ENCODE measurements at places on chromosomes 4 and X.

DNA sequence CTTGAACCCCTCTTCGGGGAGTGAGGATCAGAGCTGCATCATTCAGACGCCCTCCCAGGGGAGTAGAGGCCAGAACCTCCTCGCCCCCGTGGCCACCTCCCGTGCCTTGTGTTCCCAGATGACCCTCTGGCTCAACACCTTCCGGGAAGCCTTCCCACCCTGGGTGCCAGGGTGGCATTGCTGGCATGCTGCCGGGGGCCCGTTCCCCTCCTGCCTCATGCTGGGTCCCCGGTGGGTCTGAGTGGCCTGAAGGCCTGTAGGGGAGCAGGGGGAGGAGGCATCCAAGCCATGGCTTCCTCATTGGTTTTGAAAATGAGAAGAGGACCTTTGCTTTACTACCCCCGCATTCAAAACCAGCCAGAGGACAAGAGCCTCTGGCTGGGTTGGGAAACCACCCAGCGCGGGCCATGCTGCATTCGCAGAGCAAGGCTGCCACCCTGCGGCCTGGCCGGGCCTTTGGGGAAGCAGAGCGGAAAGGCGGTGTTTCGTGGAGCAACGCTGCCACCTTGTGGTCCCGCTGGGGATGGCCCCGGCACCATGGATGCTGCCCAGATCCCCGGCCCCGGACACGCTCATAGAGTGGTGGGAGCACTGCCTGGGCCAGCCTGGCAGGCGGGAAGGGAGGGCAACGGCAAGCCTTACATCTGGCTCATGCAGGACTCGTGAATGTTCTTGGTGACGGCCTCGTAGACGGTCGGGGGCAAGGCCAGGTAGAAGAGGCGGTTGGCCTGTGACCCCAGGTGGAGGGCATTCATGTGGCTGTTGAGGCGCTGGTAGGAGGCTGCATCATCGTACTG, 11.9 kb downstream of the G6PD start:
- DNase-seq: peak; percentile 47

DNA sequence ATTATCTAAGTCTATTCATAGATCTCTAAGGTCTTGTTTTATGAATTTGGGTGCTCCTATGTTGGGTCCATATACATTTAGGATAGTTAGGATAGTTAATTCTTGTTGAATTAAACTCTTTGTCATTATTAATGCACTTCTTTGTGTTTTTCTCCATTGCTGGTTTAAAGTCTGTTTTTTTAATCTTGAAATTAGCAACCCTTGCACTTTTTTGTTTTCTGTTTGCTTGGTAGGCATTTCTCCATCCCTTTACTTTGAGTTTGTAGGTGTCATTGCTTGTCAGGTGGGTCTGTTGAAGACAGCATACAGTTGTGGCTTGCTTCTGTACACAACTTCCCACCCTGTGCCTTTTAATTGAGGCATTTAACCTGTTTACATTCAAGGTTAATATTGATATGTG, 434.8 kb downstream of the OPHN1 start:
- no peak for DNase-seq

DNA sequence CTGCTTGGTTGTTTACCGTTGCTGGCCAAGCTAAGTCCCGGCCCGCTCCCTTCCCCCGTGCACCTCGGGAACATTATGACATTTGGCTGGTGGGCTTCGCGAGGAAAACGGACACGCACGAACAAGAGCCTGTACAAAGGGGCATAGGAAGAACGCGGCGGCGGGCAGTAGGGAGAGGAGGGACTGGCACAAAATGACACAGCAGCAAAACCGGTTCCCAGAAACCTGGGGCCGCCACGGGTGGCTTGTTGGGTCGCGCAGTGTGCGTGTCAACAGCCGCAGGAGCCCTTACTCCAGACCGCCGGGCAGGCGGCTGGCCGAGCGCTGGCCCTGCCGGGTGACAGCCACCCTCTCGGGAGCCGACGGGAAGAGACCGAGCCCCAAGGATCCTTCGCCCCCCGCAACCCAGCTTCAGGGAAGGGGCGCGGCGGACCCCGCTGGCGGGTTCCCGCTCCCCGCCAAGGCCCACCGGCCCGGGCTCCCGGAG, 1.6 kb upstream of the LIN54 start:
- DNase-seq: no peak

DNA sequence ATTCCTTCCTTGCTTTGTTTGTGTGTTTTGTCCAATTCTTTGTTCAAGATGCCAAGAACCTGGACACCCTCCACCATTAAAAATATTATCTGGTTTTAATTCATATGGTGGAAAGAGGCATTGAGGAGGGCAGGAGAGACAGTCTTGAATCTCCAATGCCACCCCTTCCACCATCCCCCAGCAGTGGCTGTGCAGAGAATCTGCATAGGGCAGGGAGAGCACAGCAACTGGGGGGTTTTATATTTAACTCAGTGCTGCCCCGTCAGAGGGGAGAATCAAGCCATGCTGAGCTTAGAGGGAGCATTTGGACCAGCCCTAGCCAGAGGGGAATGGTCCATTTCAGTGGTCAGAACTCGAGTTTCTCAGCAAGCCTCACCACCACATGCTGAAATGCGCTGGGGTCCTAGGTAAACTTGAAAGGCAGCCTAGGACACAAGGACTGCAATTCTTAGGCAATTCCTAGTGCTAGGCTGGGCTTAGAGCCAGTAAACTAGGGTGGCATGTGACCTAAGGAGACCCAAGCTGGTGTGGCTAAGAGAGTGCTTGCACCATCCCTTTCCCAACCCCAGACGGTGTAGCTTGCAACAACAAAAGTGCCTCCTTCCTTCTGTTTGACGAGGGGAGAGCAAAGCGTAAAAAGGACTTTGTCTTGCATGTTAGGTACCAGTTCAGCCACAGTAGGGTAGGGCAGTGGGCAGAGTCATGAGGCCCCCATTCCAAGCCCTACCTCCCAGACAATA, 34.2 kb downstream of the CCDC158 start:
- DNase-seq: no peak

GRCh38 chr4:23969635-23970145, 79.8 kb upstream of the PPARGC1A start:
- no peak for DNase-seq

DNA sequence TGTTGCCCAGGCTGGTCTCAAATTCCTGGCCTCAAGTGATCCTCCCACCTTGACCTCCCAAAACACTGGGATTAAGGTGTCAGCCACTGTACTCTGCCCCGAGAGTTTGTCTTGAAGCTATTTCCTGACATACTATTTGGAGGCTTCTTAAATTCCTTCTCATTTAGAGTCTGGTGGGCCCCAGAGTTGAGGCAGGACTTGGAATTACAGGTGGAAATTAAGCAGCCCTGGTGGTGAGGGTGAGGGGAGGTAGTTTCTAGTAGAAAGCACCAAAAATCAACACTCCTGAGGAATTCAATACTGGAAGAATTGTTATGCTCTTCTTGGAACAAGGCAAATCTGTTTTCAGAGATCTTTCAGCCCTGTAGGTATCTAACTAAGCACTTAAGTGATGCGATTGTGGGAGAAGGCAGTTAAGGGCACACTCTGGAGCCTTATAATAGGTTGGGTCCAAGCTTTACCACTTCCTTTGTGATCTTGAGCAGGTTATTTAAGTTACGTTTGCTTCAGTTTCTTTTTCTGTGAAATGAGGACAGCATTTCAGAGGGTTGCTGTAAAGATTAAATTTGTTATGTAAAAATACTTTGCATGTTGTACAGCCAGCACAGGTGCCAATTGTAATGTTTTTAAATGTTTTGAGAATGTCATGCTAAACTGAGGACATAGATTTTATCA, 200.7 kb downstream of the SOWAHB start:
- no peak for DNase-seq

GRCh38 chr4:55050418-55050950, 74.9 kb downstream of the KDR start:
- no peak for DNase-seq
